ENCODE measurements at places on chromosomes 1 and 21.

DNA sequence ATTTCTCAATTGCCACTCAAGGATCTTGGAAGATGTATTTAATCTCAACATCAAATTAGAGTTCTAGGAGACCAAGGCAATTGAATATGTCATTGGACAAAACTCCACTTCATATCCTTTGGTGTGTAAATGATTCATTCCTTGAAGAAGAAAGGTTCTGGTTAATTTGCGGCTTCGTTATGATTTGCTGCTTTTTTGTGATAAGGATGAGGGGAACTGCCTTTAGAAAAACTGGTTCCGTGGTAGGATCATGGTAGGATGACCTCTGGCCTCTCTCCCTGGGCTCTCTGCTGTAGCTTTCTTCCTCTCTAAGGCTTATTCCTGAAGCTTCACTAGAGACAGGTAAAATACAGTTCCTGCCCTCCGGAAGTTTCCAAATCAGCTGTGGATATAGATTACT, 51.5 kb upstream of the ERRFI1 start:
- peak; percentile 21 for DNase-seq
- peak overlapping the region; percentile 40 for H3K27ac ChIP-seq
- H3K4me3 ChIP-seq = no peak overlapping the region
- H3K36me3 ChIP-seq = no peaks in the 10 kb centered on the region

GRCh38 chr1:198246337-198246736, 89.5 kb downstream of the NEK7 start:
- H3K27me3 ChIP-seq = no peaks in the 10 kb centered on the region
- H3K4me1 ChIP-seq = no peaks in the 10 kb centered on the region
- no peak overlapping the region for H3K4me3 ChIP-seq
- no peak for DNase-seq
- H3K36me3 ChIP-seq = no peaks in the 10 kb centered on the region

DNA sequence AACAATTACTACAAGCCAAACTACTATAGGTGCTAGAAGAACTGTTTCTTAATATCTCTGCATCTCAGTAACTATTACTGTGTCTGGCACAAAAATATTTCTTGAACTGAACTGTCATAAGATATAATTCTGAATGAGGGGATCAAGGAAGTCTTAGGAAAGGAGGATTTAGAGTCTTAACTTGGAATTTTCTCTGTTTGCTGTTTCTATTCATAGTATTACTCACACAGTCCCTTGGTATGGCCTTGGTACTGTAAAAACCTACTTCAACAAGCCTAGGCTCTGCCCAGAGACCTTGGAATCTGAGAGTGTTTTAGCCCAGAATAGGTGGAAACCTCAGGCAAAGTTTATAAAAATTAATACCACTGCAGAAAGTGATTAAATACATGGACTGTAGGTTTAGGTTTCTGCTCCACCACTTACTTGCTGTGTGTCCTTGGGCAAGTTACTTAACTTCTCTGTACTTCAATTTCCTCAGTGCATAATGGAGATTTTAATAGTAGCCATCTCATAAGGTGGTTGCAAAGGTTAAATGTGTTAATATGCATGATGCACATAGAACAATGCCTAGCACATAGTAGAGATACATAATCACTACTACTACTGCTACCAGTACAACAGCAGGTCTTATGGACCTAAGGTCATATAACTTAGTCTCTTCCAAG, 87.4 kb upstream of the NFIA start:
- no peak overlapping the region for H3K4me3 ChIP-seq
- H3K36me3 ChIP-seq = no peaks in the 10 kb centered on the region
- H3K27me3 ChIP-seq = no peaks in the 10 kb centered on the region

DNA sequence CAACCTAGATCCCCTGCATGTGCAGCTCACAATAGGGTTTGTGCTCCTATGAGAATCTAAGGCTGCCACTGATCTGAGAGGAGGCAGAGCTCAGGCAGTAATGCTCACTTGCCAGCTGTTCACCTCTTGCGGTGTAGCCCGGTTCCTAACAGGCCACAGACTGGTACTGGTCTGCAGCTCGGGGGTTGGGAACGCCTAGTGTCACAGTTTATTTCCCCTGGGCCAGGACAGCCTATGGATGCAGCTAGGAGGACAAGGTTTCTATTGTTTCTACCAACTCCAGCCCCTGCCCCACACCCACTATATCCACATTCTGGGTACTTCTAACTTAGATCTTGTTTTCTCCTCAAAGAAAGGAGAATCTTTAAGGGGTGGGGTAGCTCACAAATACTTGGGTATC, 58.7 kb upstream of the PRRC2C start:
- H3K4me3 ChIP-seq = no peak overlapping the region
- DNase-seq = no peak
- H3K36me3 ChIP-seq = no peaks in the 10 kb centered on the region
- no peaks in the 10 kb centered on the region for H3K27me3 ChIP-seq
- no peak overlapping the region for H3K27ac ChIP-seq

GRCh38 chr1:232868793-232869491, 63.7 kb downstream of the MAP10 start:
- H3K36me3 ChIP-seq = no peaks in the 10 kb centered on the region
- H3K27ac ChIP-seq = no peak overlapping the region
- no peaks in the 10 kb centered on the region for H3K27me3 ChIP-seq
- no peak overlapping the region for H3K4me3 ChIP-seq
- peak; percentile 42 for DNase-seq

GRCh38 chr1:77271852-77272580, 9.8 kb upstream of the AK5 start:
- no peaks in the 10 kb centered on the region for H3K4me1 ChIP-seq
- H3K27ac ChIP-seq = no peak overlapping the region
- DNase-seq = no peak

DNA sequence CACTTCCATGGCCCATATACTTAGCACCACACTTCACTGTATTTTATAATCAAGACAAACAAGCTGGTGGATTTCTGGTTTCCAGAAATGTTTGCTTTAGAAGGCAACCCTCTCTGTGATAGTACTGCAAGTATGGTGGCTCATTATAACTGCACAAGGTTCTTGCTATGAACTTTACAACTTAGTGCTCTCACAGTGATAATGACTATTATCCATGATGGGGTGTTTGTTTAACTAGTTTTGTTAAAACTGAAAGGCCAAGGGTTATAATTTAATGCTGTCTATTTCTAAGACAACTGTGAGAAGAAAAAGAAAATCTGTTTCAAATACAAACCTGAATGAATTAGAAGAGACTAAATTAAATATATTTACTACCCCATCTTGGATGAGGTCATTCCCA, 903.2 kb downstream of the ADGRL2 start:
- H3K36me3 ChIP-seq = no peaks in the 10 kb centered on the region
- H3K27me3 ChIP-seq = no peaks in the 10 kb centered on the region
- H3K4me3 ChIP-seq = no peak overlapping the region
- H3K27ac ChIP-seq = no peak overlapping the region
- no peaks in the 10 kb centered on the region for H3K4me1 ChIP-seq

DNA sequence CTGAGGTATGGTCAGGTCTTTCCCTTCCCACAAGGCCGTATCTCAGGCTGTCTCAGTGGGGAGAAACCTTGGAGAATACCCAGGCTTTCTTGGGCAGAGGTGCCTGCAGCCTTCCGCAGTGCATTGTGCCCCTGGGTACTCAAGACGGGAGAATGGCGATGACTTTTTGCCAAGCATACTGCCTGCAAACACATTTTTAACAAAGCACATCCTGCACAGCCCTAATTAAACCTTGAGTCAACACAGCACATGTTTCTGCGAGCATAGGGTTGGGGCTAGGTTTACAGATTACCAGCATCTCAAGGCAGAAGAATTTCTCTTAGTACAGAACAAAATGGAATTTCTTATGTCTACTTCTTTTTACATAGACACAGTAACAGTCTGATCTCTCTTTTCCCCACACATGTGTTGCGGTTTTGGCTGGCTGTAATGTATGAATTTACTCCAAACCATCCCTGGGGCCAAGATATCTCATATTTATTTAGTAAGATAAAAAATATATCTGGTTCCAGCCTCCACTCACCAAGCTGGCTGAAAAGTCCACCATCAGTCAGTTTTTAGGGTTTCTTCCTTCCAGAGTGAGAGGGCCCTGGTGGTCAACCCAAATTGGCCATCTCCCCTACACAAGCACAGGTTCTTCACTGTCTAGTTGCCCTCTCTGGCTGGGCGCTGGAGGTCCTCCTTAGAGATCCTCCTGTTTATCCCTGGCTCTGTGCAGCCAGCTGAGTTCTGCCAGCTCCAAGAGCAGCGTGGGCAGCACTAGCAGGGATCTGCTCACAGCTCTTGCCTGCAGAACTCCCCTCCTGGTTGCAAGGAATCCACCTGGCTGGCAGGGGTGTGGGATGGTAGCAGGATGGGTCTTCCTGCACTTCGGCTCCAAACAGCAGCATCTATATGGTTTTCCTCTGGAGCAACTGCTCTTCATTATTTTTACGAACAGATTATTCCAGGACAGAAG, 2.6 kb downstream of the FAAH start:
- H3K4me1 ChIP-seq = peaks cover 14% of the 10 kb centered on the region
- H3K4me3 ChIP-seq = no peak overlapping the region
- H3K36me3 ChIP-seq = no peaks in the 10 kb centered on the region

- H3K36me3 ChIP-seq = no peaks in the 10 kb centered on the region
- no peak overlapping the region for H3K27ac ChIP-seq
- H3K4me3 ChIP-seq = no peak overlapping the region
These were observed 114.1 kb downstream of the SIM2 start for GRCh38 chr21:36813052-36813451.

GRCh38 chr1:71027991-71028390, 19.6 kb downstream of the PTGER3 start:
- no peak overlapping the region for H3K4me3 ChIP-seq
- H3K27me3 ChIP-seq = no peaks in the 10 kb centered on the region
- H3K27ac ChIP-seq = no peak overlapping the region
- H3K4me1 ChIP-seq = peaks cover 3% of the 10 kb centered on the region

- no peak overlapping the region for H3K27ac ChIP-seq
- H3K36me3 ChIP-seq = no peaks in the 10 kb centered on the region
- DNase-seq = peak; percentile 30
- no peak overlapping the region for H3K4me3 ChIP-seq
- no peaks in the 10 kb centered on the region for H3K27me3 ChIP-seq
These were observed 12.3 kb upstream of the NFASC start for GRCh38 chr1:204858363-204858821.

- no peaks in the 10 kb centered on the region for H3K27me3 ChIP-seq
- H3K4me3 ChIP-seq = no peak overlapping the region
- H3K4me1 ChIP-seq = no peaks in the 10 kb centered on the region
- DNase-seq = no peak
These were observed 25.7 kb upstream of the LDLRAP1 start for GRCh38 chr1:25517476-25518394.

GRCh38 chr1:230282157-230282556, 144.0 kb downstream of the PGBD5 start:
- H3K27ac ChIP-seq = no peak overlapping the region
- no peaks in the 10 kb centered on the region for H3K4me1 ChIP-seq
- H3K27me3 ChIP-seq = no peaks in the 10 kb centered on the region
- H3K4me3 ChIP-seq = no peak overlapping the region
- no peak for DNase-seq
